ENCODE measurements at places on chromosomes 1 and 21.
A peak's percentile ranks its signal among the peaks of the same experiment; 100 is the strongest.

DNA sequence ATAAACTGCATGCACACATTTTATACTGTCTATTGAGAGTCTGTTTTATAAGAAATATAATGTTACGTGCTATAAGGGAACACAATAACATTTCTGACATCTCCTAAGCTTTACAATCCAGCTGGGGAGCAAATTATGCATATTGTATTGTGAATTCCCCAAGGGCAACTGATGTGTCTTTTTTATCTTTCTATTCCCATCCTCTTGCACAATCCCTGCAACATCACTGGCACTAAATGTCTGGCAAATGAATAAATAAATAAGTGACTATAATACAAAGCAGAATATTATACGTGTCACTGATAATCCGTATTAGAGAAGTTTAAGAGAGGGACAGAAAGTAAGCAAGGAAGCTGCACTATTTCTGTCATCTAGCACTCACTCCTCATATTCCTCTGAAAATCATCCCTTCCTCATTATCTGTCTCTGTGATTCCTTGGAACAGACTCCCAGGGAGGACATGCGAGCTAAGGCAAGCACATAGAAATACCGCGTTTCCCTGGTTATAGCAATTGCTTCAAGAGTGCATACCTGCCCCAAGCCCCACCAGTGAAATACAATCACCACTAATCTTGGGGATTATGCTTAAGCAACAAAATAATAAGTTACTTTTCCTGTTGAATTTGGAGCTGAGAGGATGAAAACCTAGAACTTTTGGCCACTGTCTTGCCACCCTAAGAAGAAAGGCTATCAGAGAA lies 205.4 kb downstream of the SMYD3 start:
- no peaks in the 10 kb centered on the region for H3K27me3 ChIP-seq
- DNase-seq, result no peak
- no peaks in the 10 kb centered on the region for H3K4me1 ChIP-seq

DNA sequence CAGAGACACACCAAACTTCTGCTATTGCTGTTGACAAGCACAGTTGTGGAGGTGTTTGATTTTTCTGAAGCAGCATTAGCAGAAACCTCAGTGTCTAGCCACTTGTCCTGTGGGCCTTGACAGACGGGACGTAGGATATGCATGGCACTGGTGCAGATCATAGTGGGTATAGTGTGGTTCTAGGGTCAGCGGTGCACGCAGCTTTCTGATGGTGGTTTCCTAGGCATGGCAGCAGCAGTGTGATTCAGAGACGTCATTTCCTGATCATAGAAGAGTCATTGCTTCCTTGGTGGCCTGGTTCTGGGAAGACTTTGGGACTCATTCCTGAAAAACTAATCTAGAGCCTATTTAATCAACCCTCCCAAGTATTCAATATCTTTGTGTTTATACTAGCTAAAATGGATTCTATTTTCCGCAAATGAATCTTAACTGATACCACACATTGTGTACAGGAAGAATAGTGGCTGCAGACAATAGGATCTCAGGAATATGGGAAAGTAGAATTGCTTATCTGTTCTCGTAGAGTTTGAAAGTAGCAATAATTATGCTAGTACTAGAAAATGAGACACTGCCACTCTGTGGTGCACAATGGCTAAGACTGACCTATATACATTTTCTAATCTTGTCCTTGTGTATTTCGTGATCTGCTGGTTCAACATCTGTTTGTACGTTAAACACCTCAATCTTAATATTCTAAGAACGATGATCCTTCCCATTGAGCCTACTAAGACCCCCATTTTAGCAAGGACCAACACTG lies 2.8 kb upstream of the USP1 start:
- no peak overlapping the region for H3K27ac ChIP-seq
- no peaks in the 10 kb centered on the region for H3K27me3 ChIP-seq
- peaks cover 17% of the 10 kb centered on the region for H3K36me3 ChIP-seq
- H3K4me3 ChIP-seq, result no peak overlapping the region

- H3K36me3 ChIP-seq, result no peaks in the 10 kb centered on the region
- H3K27me3 ChIP-seq, result peaks cover 68% of the 10 kb centered on the region
- H3K27ac ChIP-seq, result no peak overlapping the region
- H3K4me1 ChIP-seq, result peaks cover 7% of the 10 kb centered on the region
- no peak for DNase-seq
Measured at GRCh38 chr1:31423418-31423947, 10.5 kb downstream of the SERINC2 start.

GRCh38 chr1:65235867-65236805 lies 73.2 kb upstream of the DNAJC6 start:
- no peak overlapping the region for H3K4me3 ChIP-seq
- peaks cover under 1% of the 10 kb centered on the region for H3K36me3 ChIP-seq
- DNase-seq, result no peak
- H3K27ac ChIP-seq, result no peak overlapping the region
- peaks cover 44% of the 10 kb centered on the region for H3K27me3 ChIP-seq
- H3K4me1 ChIP-seq, result no peaks in the 10 kb centered on the region

DNA sequence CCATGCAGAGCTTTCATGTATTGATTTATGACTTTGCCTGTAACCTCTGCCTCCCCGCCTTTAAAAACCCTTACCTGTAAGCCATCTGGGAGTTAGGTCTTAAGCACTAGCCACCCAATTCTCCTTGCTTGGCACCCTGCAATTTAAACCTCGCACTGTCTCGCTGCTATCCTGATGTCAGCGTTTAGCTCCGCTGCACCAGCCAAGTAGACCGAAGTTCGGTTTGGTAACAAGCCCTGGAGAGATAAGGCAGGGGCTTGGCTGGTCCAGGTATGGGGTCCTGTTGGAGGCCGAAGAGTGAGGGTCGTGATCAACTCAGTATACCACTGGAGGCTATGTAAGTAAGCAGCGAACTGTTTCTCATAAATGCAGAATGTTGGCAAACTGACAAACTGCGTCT lies 64.4 kb downstream of the GALNT2 start:
- peaks cover 53% of the 10 kb centered on the region for H3K4me1 ChIP-seq
- no peaks in the 10 kb centered on the region for H3K27me3 ChIP-seq
- H3K27ac ChIP-seq, result peak overlapping the region; percentile 9
- DNase-seq, result no peak

DNA sequence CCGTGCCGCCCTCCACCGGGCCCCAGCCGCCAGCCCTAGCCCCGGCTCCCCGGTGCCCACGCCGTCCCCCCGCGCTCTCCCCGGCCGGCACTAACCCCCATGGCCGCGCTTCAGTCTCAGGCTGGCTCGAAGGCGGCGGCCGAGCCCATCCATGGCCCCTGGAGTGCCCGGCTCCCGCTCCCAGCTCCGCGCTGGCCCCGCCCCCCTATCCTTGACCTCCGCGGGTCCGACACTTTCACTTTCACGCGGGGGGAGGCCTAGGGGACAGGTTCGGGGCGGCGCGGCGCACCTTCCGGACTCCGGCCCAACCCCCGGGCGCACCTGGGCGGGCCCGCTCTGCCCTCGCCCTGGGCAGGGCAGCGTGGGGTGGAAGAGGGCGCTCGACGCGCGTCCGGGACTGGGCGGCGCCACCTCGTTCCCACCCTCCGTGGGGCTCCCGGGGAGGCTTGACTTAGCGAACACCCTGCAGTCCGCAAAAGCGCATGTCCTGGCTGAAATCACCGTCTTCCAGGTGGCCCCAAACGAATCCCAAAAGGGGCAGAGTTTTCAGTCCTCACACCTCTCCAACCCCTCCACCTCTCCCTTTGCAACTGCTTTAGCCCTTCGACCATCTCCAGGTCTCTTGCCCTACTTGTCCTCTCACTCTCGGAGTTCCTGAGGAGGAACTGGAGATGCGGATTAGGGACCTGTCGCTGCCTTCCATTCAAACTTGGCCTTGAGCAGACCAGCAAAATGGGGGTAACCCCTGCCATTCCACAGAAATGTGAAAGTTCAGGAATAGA lies 3.9 kb upstream of the DENND2D start:
- peak overlapping the region; percentile 99 for H3K4me3 ChIP-seq
- H3K27me3 ChIP-seq, result no peaks in the 10 kb centered on the region
- peaks cover 24% of the 10 kb centered on the region for H3K36me3 ChIP-seq
- peak overlapping the region; percentile 76 for H3K27ac ChIP-seq
- DNase-seq, result peak; percentile 50

DNA sequence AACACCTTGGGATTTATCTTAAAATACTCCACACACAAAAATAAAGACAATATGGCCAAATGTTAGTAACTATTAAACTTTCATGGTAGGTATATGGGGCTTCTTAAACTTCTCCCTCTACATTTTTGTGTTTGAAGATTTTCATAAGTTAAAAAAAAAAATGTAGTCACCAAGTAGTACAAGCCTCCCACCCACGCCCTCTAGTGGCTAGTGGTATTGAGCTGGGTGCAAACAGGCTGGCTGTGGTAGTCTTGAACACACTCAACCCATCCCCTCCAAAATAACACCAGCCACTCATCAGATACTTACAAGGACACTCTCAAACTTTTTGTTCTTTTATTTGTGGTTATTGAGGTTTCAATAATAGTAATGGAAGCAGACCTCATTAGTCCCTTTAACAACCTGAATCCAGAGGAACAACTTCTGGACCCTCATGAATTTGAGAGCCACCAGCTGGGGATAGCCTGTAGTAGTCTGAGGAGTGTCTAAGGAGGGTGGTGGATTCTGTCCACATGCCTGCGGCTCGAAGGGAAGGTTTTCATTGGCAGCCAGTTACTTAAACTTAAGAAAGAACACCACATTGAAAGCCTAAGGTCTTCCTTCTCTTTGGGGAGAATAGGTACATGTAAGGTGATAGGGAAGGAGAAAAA lies 15.6 kb downstream of the RD3 start:
- H3K27me3 ChIP-seq, result peaks cover 37% of the 10 kb centered on the region
- DNase-seq, result peak; percentile 60
- no peak overlapping the region for H3K4me3 ChIP-seq
- H3K27ac ChIP-seq, result no peak overlapping the region
- H3K36me3 ChIP-seq, result no peaks in the 10 kb centered on the region

Data from central memory CD8-positive, alpha-beta T cell (primary cell).